Amniotic epithelial cell (primary cell): ENCODE measurements at places on chromosomes 13 and 19.

DNA sequence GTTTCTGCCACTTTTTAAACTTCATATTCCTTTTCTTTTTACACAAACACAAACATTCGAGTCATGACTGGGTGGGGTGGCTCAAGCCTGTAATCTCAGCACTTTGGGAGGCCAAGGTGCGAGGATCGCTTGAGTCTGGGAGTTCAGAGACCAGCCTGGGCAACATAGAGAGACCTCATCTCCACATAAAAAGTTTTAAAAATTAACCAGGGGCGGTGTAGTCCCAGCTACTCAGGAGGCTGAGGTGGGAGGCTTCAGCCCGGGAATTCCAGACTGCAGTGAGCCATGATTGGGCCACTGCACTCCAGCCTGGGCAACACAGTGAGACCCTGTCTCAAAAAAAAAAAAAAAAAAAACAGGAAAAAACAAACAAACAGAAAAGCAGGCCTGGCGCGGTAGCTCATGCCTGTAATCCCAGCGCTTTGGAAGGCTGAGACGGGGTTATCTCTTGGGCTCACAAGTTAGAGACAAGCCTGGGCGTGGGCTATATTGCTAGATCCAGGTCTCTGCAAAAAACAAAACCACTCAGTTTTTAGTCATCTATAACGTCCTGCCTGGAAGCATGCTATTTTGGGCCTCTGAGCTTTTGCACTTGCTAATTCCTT is 583 bp upstream of the BAX start:
- no peak for DNase-seq

DNA sequence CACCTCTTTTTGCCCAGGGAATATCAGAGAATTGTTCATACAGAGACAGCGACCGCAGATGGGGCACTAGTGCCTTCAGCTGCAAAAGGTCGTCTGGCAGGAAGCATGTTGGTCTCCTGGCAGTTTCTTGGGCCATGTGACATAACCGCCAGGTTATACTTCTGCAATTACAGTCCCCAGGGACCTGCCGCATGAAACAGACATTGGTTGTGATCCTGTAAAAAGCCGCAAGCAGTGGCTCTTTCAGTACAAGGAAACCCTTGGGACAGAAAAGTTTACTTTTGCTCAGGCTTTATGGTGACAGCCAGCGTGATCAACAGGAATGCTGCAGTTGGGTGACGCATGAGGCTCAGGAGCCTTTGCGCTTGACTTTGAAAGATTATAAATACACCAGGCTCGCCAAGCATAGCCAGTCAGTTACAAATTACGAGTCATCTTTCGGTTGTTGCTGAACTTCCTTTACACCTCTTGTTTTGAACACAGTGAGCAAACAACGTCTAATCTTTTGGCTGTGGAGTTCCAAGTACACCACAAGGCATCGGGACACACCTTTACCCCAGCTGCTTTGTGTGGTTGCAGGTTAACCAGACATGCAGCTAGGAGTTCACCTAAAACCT is 50.5 kb upstream of the UBE2L5 start:
- peak; percentile 43 for DNase-seq

- no peak for DNase-seq
Observed at GRCh38 chr13:41006306-41006705, 12.8 kb downstream of the ELF1 start.

DNA sequence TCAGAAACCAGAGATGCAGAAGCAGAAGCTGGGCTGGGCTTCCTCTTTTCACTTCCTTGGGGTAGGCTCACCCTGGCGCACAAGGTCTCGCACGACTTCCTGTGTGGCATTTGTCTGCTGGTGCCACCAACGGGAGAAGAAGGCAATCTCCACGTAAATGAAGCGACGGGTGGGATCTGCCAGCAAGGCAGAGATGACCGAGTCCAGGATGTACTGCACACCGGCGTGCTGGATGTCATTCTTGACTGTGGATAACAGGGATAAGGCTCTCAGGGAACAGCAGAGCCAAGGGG is 1.3 kb downstream of the MAN2B1 start:
- DNase-seq, result no peak

DNA sequence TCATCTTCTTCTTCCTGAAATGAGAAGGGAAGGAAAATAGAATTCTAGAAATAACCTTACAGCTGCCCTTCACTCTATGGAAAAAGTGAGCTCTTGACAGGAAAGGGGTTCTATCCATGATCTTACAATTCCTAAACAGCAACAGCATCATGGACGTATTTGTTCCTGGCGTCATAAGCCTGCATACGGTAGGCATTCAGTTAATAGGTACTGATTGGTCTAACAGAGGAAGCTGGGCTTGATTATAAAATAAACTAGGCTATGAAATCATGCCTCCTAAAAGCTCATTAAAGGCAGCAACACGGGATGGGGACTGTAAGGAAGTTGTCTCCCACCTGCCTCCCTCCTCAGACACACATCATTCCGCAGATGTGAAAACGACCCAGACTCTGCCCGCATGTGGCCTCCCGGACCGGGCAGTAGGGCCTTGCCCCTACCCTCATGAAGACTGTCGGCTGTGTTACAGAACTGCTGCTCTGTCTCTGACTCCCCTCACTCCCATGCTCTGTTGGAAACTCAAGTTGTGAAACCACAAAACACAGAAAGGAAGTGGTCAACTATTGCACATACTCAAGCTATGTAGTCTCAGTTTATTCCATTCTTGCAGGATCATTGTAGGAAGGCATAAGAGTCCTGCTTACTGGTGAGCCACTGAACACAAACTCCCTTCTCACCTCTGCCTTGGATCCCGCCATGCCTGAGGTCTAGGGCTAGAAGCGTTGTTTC is 129.8 kb downstream of the DLEU7 start:
- peak; percentile 97 for DNase-seq

- DNase-seq, result peak; percentile 57
Observed at GRCh38 chr13:51488212-51488611, 35.4 kb upstream of the INTS6 start.

GRCh38 chr13:109500146-109500773 is 286.1 kb downstream of the IRS2 start:
- DNase-seq, result peak; percentile 59

- DNase-seq, result no peak
Observed at GRCh38 chr13:33073338-33073737, 57.1 kb downstream of the KL start.

GRCh38 chr19:1076951-1077350 is 10.0 kb downstream of the ARHGAP45 start:
- DNase-seq, result no peak

DNA sequence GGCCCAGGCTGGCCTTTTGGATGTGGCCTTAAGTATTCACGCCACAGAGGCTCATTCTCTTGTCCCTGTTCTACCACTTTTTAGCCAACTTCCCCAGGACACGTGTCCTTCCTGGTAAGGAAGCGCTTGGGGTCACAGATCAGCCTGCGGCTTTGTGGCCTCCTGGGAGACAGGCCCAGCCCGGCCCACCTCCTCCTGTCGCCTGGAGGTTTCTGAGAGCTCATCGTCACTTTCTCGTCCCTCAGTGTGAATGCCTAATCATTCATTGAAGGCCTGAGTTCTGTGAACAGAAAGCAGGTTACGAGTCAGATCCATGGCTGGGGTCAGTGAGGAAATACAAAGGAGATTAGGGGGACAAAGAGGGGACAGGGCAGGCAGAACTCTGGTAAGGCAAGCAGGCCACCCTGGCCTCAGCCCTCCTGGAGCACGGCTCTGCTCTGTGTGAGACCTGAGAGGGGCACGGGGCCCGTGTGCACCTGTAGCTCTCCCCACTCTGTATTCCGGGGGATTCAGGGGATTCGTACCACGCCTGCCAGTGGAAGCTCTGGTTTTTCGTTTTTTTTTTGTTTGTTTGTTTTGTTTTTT is 38.6 kb upstream of the TSHZ3 start:
- DNase-seq, result no peak

DNA sequence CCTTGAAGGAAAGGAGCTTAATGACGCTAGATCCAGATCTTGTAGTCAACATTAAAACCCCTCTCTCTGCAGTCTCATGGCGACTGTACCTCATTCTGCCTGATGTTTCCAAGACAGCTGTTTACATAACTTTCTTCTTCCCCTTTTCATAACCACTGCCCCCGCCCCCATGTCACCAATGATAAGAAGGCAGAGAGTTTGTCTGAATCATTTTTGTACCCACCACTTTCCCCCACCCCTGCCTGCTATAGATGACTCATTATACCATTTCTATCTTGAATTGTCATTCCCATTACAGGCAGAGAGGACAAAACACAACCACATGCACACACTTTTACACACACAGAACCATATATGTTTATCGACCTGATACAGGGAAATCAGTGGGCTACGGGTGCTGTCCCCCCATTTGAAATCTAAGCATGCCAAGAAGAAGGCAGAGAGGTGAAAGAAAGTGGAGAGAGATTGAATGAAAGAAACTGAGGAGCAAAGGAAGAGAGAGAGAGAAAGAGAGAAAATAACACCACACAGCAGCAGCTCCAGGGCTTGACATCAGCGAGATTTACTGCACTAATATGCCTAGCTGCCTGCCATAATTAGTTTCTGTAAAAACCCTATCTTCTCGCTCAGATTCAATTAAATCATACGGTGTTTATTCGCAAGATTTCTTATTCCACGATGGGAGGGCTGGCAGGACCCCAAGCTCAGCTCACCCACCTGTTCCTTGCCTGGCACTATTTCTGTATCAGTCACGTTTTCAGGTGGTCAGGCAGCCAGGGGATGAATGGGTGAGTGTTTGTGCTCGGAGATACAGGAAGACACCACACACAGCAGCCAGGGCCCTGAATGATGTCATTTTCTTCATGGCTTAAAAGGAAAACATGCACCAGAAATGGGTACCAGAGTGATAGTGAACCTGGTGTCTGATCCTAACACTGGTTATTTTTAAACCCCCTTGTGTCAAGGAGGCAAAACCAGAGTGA is 114.3 kb upstream of the SERP2 start:
- DNase-seq, result peak; percentile 64

GRCh38 chr13:20231839-20232555 is at the start of gene GJB6:
TSS of gene GJB6 (minus strand) at chr13:20232319. CDS start at chr13:20223480, 8,839 bp downstream.
- no peak for DNase-seq

- no peak for DNase-seq
Observed at GRCh38 chr13:41613471-41613870, 156.1 kb downstream of the RGCC start.

GRCh38 chr19:39546599-39546998 is 6.6 kb upstream of the EID2 start:
- DNase-seq, result no peak

DNA sequence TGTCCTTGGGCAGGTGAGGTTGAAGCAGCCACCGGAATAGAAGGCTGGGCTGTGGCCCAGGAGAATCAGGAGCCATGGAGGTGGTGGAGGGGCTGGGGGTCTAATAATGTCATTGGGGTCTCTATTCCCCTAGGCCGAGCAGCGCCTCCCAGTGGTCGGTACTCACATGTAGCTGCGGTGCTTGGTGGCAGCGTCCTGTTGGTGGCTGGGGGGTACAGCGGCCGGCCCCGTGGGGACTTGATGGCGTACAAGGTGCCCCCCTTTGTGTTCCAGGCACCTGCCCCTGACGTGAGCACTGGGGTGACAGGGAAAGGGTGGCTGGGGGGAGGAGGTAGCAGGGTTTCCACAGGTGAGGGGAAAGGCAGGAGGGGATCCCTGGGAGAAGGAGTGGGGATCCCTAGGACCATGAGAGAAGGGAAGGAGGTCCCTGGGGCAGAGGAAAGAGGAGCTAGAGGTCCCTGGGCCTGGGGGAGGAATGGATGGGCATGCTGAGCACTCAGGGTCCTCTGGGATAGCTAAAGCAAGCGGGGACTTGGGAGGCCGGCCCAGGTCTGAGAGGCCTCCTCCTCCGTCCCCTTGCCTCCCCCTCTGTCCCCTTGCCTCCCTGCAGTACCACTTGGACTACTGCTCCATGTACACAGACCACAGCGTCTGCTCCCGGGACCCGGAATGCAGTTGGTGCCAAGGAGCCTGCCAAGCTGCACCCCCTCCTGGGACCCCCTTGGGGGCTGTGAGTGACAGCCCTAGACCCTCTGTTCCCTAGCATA is 18.1 kb downstream of the MEGF8 start:
- no peak for DNase-seq

DNA sequence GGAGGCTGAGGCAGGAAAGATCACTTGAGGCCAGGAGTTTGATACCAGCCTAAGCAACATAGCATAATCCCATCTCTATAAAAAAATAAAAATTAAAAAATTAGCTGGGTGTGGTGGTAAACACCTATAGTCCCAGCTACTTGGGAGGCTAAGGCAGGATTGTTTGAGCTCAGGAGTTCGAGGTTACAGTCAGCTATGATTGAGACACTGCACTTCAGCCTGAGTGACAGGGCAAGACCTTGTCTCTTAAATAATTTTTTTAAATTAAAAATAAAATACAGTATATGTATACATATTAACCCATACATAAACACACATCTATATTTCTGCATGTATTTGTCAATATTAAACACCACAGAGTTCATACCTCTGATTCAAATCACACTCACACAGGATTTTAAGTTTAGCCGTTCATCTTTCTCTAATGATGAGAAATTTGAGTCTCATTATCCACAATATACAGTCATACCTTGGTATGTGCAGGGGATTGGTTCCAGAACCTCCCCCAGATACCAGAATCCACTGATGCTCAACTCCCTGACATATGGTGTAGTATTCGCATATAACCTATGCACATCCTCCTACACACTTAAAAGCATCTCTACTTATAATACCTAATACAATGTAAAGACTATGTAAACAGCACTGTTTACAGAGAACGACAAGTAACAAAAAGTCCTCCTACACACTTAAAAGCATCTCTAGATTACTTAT is 44.7 kb downstream of the PSPC1 start:
- DNase-seq, result peak; percentile 70

DNA sequence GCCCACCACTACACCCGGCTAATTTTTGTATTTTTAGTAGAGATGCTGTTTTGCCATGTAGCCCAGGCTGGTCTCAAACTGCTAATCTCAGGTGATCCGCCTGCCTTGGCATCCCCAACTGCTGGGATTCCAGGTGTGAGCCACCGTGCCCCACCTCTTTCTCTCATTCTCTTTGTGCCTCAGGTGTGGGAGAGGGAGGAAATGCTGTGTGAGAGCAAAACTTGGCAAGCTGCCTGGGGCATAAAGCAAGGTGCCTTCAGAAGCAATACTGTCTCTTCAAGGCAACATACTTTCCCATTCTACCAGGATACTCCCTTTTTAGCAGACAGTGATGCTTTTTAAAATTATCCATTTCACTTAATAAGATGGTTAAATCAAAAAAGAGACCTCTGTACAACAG is 53.2 kb upstream of the RFC3 start:
- no peak for DNase-seq
